NCI-H1436 (cell line): ENCODE measurements at places on chromosomes 13 and 19.
A peak's percentile ranks its signal among the peaks of the same experiment; 100 is the strongest.

- no peak for DNase-seq
Measured at GRCh38 chr13:51764184-51765141, 39.5 kb downstream of the DHRS12 start.

- no peak for DNase-seq
Measured at GRCh38 chr13:47484548-47484947, 516.5 kb downstream of the SUCLA2 start.

GRCh38 chr13:92807353-92807752 lies 419.3 kb upstream of the GPC6 start:
- DNase-seq = no peak

- DNase-seq = no peak
Measured at GRCh38 chr19:57757941-57758340, 11.3 kb downstream of the ZNF776 start.

GRCh38 chr19:2631213-2631821 lies 71.2 kb downstream of the GNG7 start:
- no peak for DNase-seq

GRCh38 chr19:47404334-47405196 lies 14.8 kb downstream of the MEIS3 start:
- DNase-seq = no peak

GRCh38 chr13:99224021-99224420 lies 23.4 kb downstream of the UBAC2 start:
- no peak for DNase-seq

DNA sequence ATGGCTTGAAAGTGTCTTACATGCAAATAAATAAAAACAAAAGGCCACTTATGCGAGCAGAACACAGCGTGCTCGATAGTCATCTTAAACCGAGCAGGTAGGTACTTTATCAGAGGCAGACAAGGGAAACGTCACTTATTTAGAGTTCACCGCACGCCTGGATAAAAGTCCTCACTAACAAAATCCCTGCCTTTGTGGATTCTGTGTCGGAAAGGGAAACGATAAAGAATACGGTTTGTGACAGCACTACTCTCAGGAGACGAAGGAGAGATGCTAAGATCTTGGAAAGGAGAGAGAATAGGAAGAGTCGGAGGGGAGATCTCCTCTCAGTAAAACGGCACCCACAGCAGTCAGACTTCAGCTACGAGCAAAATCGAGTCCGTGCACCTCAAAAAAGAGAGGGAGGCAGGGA lies 581 bp downstream of the RCBTB1 start:
- no peak for DNase-seq

- no peak for DNase-seq
Measured at GRCh38 chr19:38252941-38253691, 3.1 kb downstream of the PPP1R14A start.

DNA sequence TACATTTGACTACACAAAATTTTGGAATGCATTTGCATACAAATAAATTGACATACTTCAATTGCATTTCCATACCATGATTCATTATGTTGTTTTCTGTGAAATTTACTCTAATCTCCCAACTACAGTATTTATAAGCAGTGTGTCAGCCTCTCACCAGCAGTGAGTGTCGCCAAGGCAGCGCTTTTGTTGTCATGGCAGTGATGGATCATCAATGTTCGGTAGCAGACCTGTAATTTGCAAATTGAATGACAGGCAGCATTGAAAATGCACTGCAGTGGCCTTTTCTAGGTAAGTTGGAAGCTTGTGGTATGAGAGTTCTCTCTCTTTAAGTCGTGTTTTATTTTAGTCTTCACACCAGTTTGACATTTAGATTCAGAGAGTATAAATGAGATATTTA lies 534.1 kb downstream of the PCDH17 start:
- peak; percentile 12 for DNase-seq

- DNase-seq = no peak
Measured at GRCh38 chr19:44113784-44114390, 688 bp downstream of the ZNF225 start.

GRCh38 chr19:44876930-44877535 lies 14.0 kb upstream of the TOMM40 start:
- no peak for DNase-seq

DNA sequence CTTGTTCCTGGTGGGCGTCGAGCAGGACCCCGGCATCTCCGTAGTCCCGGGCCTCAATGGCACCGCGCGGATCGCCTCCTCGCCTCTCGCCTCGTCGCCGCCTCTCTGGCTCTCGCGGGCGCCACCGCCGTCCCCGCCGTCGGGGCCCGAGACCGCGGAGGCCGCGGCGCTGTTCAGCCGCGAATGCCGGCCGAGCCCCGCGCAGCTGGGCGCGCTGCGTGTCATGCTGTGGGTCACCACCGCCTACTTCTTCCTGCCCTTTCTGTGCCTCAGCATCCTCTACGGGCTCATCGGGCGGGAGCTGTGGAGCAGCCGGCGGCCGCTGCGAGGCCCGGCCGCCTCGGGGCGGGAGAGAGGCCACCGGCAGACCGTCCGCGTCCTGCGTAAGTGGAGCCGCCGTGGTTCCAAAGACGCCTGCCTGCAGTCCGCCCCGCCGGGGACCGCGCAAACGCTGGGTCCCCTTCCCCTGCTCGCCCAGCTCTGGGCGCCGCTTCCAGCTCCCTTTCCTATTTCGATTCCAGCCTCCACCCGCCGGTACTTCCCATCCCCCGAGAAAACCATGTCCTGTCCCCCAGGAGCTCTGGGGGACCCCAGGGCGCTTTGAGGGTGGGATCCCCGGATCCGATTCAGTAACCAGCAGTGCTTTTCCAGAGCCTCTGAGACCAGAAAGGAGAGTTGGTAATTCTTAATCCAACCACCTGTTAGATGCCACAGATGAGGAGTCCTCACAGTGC lies 885 bp downstream of the MLNR start:
- DNase-seq = no peak

GRCh38 chr13:41313117-41313516 lies 2.0 kb downstream of the NAA16 start:
- no peak for DNase-seq

- no peak for DNase-seq
Measured at GRCh38 chr13:94646904-94647303, 45.2 kb downstream of the GPR180 start.

DNA sequence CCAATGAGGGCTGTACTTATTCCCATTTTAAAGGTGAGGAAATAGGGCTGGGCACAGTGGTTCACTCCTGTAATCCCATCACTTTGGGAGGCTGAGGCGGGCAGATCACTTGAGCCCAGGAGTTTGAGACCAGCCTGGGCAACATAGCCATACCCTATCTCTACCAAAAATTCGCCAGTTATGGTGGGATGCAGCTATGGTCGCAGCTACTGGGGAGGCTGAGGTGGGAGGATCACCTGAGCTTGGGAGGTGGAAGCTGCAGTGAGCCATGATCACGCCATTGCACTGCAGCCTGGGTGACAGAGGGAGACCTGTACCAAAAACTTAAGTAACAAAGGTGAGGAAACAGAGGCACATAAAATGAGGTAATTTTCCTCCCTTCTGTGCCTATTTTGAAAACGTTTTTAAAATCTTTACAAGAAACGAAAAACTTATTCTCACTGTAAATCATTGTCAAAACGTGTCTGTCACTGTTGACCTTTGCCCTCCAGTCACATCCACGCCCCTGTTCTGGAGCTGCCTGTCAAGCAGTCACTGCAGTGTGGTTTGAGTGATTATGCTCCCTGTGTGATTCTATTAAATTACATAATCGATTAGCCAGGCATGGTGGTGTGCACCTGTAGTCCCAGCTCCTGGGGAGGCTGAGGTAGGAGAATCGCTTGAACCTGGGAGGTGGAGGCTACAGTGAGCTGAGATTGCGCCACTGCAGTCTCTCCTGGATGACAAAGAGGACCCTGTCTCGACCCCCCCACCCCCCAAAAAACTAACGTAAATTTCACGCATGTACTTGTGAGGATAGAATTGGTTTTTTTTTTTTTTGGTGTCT lies 12.5 kb downstream of the NOP53 start:
- DNase-seq = no peak
